ENCODE measurements at places on chromosomes 7 and 10.

- no peak for DNase-seq
These were observed 101.1 kb downstream of the GPR85 start for GRCh38 chr7:112985377-112985987.

DNA sequence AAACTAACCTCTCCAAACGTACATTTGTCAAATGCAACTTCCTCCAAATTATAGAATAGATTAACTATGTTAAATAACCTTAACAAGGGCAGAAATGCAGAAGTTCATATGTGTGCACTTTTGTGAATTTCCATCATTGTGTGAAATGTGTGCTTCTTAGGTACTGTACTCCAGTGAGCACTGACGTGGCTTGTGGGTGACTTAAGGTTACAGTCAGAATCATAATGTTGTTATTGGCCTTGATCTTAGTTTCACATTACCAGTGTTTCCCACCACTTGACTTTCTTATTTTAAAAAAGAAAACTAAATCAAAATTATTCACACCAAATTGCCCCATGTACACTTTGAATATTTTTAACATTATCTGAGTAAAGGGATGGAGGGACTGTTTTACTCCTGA is 155.1 kb upstream of the FZD8 start:
- DNase-seq: no peak

DNA sequence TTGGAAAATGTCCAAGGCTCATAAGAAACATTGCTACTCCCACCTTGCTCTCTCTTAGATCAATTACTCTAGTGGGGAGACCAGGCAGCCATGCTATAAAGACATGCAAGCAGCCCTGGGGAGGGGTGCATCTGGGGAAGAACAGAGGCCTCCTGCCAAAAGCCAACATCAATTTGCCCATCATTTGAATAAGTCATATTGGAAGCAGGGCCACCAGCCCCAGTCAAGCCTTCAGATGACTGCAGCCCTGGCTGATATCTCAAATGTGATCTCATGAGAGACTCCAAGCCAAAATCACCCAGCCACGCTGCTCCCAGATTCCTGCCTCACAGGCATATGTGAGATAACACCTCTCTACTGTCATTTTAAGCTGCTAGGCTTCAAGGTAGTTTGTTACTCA is 157.5 kb upstream of the PDE1C start:
- DNase-seq: no peak

- DNase-seq: no peak
These were observed 9.9 kb downstream of the ZNF365 start for GRCh38 chr10:62384057-62384446.

DNA sequence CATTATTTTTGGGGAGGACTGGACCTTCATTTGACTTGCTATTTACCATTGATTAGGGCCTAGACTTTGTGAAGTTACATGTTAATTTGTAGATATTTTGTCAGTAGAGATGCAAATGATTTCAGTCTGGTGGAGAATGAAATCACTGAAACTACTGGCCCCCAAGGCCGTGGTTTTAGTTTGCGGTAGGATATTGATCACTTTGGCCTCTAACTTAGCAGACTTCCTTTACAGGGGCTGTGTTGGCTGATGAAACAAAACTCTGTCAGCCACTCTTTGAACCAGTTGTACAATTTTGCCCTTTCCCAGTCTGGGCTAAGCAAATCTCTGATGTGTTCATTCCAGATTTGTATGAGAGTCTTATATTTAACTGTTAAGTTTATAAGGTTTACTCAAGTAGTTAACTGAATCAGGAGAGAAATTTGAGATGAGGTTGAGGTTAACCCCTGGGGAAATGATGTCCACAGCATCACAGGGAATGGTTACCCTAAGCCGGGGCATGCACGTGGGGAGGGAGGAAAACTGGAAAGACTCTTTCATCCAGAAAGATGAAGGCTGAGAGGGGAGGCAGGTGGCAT is 105.7 kb upstream of the INSIG1 start:
- DNase-seq: no peak

DNA sequence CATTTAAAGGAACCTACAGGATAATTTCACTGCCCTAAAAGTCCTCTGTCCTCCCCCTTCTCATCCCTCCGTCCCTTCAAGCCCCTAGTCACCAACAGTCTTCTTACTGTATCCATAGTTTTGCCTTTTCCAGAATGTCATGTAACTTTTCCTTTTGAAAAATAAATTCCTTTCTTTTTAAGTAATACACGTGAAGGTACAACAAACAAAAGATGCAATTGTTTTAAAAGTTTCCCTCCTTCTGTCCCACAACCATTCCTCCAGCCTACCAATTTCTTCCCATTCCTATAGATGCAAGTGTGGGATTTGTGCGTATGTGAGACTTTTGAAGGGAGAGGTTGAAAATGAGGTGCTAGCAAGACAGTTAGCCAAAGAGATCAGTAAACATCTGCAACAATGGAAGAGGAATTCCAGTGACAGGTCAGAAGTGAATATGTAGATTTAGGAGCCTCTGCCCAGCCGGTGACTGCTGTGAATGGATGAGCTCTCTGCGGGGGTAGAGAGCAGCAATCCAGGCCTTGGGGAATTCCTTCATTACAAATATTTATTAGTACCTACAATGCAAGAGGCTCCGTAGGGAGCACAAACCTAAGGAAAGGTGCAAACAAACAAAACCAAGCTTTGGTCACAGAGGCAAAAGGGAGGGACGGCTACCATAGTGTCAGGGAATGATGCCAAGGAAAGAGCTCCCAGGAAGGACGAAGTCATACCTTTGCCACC is 243.6 kb downstream of the SKIDA1 start:
- no peak for DNase-seq

DNA sequence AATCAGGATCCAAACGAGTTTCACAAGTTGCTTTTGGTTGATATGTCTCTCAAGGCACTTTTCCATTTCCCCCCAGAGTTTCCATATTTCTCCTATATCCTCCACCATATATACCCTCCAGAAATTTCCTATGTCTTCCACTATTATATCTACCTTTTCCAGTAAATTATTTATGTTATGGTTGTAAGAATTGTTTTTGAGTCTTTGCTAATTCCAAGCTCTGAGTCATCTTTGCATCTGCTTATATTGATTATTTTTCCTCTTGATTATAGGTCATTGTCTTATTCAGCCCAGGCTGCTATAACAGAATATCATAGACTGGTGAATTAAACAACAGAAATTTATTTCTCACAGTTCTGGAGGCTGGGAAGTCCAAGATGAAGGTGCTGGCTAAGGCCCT is 12.7 kb downstream of the TACC2 start:
- DNase-seq: no peak

DNA sequence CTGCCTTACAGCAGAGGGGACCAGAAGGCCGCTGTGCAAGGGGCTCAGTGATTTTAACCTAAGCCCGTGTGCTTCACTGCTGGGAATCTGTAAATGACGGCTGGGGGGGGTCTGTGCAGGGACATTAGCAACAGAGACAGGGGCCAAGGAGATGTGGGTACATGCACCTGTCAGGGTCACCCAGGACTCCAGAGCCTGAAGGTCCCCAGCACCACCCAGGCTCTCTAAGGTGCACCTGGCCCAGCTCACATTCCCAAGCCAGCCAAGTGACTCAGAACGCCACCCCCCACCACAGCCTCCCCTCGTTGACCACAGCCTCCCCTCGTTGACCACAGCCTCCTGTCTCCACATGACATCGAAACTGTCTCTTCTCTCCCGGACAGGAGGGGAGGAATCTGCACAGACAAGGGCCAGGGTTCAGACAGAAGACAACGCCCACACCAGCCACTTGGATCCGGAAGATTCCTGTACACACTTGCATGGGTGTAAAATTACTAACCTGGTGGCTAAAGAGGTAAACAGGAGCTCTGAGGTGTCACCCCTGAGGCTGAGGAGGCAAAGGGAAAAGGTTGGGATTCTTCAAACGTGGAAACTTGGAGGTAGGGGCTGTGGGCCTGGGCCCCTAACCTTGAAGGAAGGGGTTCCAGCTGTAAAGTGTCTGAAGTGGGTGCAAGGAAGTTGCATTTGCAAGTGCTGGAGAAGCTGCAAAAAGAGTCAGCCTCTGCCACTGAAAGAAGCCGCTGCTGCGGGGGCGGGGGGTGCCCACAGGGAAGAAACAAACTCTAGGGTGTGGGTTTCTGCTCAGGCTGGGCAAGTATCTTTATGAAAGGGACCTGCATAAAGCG is 27.0 kb downstream of the CALML3 start:
- no peak for DNase-seq

DNA sequence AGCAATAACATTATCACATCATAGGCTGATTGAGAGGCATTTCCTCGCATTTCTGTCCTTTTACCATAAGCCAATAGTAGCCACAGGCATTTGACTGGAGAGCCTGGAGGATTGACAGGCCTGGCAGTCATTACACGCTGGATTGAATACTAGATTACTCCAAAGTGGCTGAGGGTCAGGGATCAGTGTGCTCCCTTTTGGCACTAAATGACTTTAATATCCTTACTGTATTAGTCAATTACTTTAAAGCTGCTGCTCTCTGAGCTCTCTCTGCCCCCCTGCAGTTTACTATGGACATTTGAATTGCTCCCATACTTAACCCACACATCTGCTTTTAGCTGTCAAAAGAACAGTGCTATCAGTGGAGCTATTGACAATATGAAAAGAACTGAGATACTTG is 302.0 kb downstream of the TFEC start:
- DNase-seq: no peak

DNA sequence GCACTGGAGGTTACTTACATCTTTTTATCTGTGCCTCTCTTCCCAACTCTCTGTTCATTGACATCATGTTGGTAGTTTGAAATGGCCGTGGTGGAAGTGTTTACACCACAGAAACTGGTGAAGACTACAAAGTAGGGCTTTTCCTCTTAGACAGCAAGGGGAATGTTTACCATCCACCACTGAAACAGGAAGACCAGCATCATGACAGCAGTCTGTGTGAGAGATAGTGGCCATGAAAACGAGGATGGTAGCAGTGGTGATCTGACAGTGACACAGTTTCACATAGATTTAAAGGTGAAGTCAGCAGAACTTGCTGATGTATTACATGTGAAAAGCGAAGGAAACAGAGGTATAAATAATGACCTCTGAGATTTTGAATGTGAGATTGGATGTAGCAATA is 115.7 kb downstream of the CCDC71L start:
- DNase-seq: no peak

- peak; percentile 5 for DNase-seq
These were observed 66.6 kb downstream of the CAV1 start for GRCh38 chr7:116591202-116592040.

DNA sequence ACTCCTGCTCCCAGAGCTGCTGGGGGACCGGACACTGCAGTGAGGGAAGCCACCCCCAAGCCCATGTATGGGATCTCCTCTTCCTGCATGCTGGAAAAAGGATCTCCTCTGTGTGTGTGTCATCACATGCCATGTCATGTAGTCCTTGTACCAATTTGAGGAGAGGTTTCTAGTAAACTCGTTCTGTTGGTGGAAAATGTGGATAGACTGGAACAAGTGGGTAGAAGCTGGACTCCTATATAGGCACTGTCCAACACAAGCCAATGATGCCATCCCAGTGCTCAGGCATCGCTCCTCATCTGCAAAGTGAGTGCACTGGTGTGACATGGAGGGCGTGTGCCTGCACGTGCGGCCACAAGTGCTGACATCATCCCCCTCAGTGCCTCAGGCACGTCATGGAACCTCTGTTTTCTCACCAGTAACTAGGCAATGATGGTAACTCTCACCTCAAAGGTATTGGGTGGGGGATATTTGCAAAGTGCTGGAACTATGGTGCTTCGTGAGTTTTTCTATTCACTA is 19.3 kb downstream of the MYO1G start:
- no peak for DNase-seq

- no peak for DNase-seq
These were observed 387.1 kb downstream of the INHBA start for GRCh38 chr7:41315764-41316163.

DNA sequence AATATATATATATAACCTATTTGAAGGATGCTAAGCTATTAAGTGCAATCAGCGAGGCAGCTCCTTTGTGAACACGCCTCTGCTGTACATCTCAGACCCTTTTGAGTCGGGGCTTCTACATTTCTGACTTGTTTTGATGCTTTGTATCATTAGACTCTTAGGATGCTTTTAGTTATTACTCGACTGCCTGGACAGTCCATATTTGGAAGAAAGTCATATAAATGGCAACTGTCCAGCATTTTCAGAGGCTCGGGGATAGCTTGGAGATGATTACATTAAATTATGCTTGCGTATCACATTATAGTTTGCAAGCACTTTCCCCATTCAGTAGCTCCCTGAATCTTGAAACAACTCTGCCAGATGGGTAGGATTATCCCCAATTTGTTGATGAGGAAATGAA is 257.9 kb downstream of the PTEN start:
- DNase-seq: no peak

Data from NCI-H2029 (cell line).